ENCODE measurements at places on chromosomes 4 and X.

- DNase-seq, result no peak
Observed at GRCh38 chr4:19254486-19254885, 997.2 kb upstream of the SLIT2 start.

GRCh38 chr4:76363556-76364290, 57.2 kb downstream of the STBD1 start:
- no peak for DNase-seq

- peak; percentile 78 for DNase-seq
Observed at GRCh38 chr4:76993787-76994641, 44.5 kb downstream of the SEPTIN11 start.

- DNase-seq, result no peak
Observed at GRCh38 chr4:120877021-120877420, 45.5 kb downstream of the PRDM5 start.

- no peak for DNase-seq
Observed at GRCh38 chr4:169153481-169154087, 117.2 kb downstream of the SH3RF1 start.

GRCh38 chrX:39969819-39970504, 127.8 kb downstream of the BCOR start:
- no peak for DNase-seq

GRCh38 chr4:186134257-186134656, 29.8 kb downstream of the FAM149A start:
- DNase-seq, result peak; percentile 8

DNA sequence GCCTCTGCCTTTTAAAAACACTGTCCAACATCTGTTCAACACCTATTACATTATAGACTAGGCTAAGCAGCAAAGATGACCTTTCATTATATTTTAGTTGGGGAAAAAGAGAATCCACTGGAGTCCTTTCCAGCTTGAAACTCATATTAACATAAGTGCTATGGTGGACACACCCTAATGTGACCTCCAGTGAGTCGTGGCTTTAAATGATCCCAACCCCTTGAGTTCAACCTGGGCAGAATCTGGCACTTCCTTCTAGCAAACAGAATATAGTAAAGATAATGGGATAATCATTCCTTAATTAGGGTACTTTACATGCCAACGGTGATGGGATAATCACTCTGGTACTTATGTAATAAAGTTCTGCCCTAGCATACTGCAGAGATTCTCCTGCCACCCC, 162.6 kb downstream of the MAB21L2 start:
- no peak for DNase-seq

- no peak for DNase-seq
Observed at GRCh38 chr4:161952382-161952781, 211.4 kb downstream of the FSTL5 start.

GRCh38 chr4:1002131-1002630, 9.0 kb upstream of the SLC26A1 start:
- no peak for DNase-seq

- no peak for DNase-seq
Observed at GRCh38 chr4:182764642-182765041, 152.5 kb downstream of the DCTD start.

- DNase-seq, result no peak
Observed at GRCh38 chr4:78292341-78292740, 235.2 kb downstream of the FRAS1 start.

GRCh38 chrX:150486011-150486410, 82.4 kb upstream of the MTM1 start:
- peak; percentile 39 for DNase-seq

DNA sequence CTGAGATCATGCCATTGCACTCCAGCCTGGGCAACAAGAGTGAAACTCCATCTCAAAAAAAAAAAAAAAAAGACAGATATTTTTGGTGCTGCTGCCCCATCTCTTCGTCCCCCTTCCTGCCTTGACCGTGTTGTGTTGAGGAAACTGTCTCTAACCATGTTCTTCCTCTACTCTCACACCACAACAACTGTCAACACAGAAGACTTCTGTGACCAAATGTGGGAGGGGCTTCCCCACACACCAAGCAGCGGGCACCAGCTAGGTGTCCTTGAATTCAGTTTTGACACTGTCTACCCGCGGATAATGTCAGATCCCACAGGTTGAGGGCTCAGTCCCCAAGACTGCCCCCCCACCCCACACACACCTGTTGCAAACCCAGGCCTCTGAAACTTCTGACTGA, 104.7 kb upstream of the BCOR start:
- DNase-seq, result peak; percentile 42

DNA sequence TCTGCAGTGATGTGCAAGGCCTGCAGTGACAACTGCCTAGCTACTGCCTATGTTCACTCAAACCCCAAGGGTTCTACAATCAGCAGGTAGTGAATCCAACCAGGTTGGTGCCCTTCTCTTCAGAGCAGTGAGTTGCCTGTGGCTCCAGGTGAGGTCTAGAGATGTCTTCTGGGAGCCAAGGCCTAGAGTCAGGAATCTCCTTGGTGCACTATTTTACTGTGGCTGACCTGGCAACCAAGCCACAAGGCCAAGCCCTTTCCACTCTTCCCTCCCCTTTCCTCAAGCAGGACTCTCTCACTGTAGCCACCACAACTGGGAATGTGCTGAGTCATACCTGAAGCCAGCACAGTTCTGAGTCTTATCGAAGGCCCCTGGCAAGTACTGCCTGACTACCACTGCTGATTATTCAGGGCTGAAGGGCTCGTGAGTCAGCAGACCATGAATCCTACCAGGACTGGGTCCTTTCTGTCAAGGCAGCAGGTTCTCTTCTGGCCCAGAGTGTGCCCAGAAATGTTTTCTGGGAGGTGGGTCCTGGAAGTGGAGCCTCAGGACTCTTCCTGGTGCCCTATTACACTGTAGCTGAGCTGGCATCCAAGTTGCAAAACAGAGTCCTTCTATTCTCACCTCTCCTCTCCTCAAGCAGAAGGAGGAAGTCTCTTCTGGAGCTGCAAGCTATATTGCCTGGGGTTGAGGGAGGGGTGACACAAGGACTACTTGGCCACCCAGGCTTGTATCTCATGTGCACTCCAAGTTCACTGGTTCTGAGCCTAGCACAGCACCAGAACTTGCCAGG, 111.6 kb downstream of the BTC start:
- DNase-seq, result no peak

- DNase-seq, result no peak
Observed at GRCh38 chrX:23656091-23656490, 11.2 kb upstream of the PRDX4 start.

DNA sequence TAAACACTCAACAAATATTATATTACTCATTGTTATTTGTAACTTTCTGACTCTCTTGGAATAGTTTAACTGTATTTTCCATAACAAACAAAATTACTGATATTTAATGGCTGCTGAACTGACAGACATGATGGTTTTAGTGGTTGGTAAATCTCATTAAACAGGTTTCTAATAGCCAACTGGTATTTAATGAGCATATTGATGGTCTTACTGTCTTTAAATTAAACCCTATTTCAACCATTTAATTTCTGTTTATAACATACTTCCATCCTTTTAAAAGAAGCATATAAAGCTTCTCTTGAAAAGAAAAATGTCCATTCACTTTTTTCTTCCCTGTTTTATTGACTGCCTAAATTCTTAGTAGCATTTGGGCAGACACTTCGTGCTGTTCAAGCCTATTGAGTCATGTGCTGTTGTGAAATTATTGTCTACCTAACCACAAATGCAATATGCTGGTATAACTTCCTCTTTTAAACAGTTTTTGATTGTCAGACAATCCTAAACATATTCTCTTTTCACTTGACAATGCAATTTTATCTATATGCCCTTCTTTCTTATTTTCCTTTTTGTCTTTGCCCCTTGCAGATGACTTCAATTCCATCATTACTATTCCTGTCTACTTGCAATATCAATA, 163.9 kb upstream of the SLC7A11 start:
- DNase-seq, result peak; percentile 16

DNA sequence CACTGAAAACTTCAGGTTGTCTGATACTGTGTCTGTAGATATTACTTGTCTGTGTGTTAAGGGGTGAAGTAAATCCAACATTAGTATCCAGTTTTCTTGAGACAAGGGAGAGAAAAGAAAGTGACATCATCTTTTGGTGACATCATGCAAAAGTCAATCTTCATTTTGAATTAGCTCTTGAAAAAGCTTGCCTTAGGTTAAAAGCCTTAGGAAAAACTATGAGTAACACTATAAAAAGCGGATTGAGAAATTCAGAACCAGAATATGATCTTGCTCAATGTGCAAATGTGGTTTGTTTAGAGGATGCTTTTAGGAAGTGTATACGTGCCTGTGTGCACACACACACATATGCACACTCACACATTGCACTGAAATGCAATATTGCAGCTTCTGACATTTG, 345.8 kb upstream of the CASK start:
- DNase-seq, result no peak

DNA sequence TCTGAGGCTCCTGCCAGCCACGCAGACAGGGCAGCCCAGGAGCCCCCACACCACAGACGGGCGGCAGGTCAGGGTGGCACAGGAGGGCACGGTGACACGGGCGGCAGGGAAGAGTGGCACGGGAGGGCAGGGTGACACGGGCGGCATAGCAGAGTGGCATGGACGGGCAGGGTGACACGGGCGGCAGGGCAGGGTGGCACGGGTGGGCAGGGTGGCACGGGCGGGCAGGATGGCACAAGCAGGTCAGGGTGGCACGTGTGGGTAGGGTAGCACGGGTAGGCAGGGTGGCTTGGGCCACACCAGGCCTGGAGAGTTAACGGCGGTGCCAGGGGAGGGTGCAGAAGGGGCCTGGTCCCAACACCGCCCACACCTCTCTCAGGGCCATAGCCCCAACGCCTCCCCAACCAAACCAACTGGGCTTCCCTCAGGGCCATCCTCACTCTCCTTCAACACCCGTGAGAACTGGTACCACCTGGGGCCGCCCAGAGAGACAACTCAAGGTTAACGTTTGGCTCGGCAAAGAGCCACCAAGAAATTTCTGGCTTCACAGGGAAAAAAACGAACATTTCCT, 3.4 kb downstream of the CTBP1 start:
- DNase-seq, result no peak

DNA sequence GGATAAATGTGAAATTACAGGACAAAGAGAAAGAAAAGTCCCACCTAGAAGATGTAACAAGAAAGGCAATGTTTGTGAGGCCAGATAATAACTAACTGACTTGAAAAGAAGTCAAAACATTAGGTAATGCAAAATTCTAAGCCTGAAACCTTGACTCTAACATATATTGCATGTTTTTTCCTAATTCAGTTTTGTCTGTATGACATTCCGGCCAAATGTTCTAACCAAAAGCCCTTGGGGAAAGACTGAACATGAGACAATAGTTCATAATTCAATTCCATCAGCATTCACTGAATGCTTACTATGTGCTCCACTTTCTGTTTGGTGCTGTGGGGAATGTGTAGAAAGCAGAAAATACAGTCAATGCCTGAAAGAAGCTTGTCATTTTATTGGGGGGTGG, 84.8 kb upstream of the PLAC1 start:
- DNase-seq, result no peak

- no peak for DNase-seq
Observed at GRCh38 chr4:74190919-74191397, 33.0 kb downstream of the MTHFD2L start.

DNA sequence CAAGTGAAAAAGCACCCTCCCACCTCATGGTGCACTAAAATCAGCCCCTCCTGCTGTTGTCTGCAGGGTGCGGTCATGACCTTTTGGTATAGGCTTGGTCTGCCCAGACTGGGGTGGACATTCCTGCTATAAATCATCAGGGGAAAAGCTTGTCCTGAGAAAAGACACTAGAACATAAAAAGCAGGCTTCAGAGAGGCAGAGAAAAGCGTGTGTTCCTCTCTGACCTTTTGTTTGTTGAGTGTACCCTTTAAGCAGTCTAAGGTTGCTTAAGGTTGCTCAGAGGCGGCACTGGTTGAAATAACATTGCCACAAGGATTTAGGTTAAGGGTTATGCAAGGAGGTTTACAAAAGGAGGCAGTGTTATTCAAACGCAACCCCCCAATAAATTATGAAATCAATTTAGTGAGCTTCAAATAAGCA, 43.5 kb downstream of the CCDC158 start:
- no peak for DNase-seq

DNA sequence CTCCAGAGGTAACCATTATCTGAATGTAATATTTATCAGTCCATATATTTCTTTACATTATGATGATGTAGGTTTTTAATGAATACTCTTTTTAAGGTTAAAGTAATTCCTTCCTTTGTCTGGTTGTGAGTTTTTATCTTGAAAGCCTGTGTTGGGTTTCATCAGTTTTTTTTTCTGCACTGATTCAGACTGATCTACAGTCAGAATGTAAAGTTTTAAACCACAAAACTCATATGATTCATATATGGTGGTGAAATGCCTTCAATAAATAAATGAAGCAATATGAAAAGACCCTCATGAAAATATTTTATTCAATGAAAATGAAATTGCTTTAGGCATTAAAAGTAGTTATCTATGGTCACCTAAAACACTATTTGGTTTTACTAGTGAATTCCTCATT, 47.1 kb downstream of the SORBS2 start:
- no peak for DNase-seq

GRCh38 chrX:29535212-29536162, 679.9 kb upstream of the MAGEB2 start:
- no peak for DNase-seq

- no peak for DNase-seq
Observed at GRCh38 chrX:116009346-116009745, 161.2 kb upstream of the AGTR2 start.

GRCh38 chrX:19735244-19735643, 152.2 kb downstream of the SH3KBP1 start:
- no peak for DNase-seq

- DNase-seq, result no peak
Observed at GRCh38 chrX:109601486-109601885, 23.5 kb downstream of the KCNE5 start.

GRCh38 chrX:97987979-97988378, 1104.3 kb downstream of the RPA4 start:
- DNase-seq, result no peak

DNA sequence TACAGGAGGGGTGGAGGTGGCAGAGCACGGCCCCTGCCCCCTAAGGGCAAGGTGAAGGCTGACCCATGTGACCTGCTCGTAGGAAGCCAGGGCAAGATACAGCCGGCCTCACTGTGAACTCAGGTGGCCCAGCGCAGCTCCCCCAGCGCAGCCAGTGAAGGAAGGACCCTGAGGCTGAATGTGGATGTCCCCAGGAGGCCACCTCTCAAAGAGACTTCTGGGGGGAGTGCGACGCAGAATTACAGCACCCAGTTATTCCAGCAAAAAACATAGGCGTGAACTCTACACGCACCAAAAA, 52.6 kb downstream of the ZFYVE28 start:
- no peak for DNase-seq

- DNase-seq, result no peak
Observed at GRCh38 chr4:85932500-85933290, 427.2 kb downstream of the MAPK10 start.
